Right lobe of liver (tissue), 6 donors: ENCODE measurements at places on chromosomes 2 and 18. TPM values are rescaled to one million over a fixed set of nuclear protein-coding genes. Genes with fewer than 3 reads are reported as not detected.

The ALPI gene
- not detected for total RNA-seq

The REEP1 gene
- 0.75 TPM for total RNA-seq

The NTSR2 gene
- total RNA-seq = not detected

The ANKRD62 gene
- total RNA-seq = not detected

The POTEJ gene
- not detected for total RNA-seq

The EMILIN1 gene
- 21.4 TPM for total RNA-seq

The HOXD8 gene
- total RNA-seq = not detected

The UGT1A6 gene
- total RNA-seq = 96.3 TPM

The SLC9A4 gene
- total RNA-seq = not detected

The LIPT1 gene
- total RNA-seq = 4.0 TPM

The SUMO1 gene
- total RNA-seq = 43.3 TPM

The AOX1 gene
- 1,286 TPM for total RNA-seq

The MATN3 gene
- total RNA-seq = not detected

The PSMA8 gene
- total RNA-seq = not detected

The SIGLEC15 gene
- not detected for total RNA-seq

The RAB17 gene
- 75.1 TPM for total RNA-seq

The REG1B gene
- total RNA-seq = not detected

The SLC5A7 gene
- not detected for total RNA-seq

The CAPN14 gene
- not detected for total RNA-seq

The RAX gene
- total RNA-seq = not detected

The DCDC2C gene
- total RNA-seq = not detected

The NEU2 gene
- not detected for total RNA-seq

The PTPRM gene
- 20.0 TPM for total RNA-seq

The SATB2 gene
- total RNA-seq = 7.3 TPM

The CD207 gene
- not detected for total RNA-seq

The CMPK2 gene
- 1.9 TPM for total RNA-seq

The UPP2 gene
- 28.8 TPM for total RNA-seq

The TUBA4B gene
- total RNA-seq = 0.27 TPM

The TMEM247 gene
- total RNA-seq = not detected

The TET3 gene
- total RNA-seq = 4.8 TPM

The FRZB gene
- 0.93 TPM for total RNA-seq

The ZC3H15 gene
- 30.5 TPM for total RNA-seq

The TUBA3E gene
- not detected for total RNA-seq

The CHRND gene
- not detected for total RNA-seq

The GRHL1 gene
- 6.7 TPM for total RNA-seq

The COL6A3 gene
- 20.9 TPM for total RNA-seq
